ENCODE measurements at places on chromosomes 1 and 21.

DNA sequence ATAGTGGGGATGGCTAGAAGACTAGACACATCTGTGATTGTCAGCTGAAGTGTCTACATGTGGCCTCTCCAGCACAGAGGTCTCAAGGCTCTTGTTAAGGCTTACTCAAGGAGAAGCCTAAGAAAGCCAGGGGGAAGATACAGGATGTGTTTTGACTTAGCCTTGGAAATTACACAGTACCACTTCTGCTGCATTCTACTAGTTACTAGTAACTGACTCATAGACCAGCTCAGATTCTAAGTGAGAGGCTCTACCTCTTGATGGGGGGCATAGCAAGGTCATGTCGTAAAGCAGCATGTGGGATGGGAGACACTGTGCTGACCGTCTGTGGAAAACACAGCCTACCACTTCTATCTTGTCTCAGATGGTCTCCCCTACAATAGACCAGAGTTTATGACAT, 99.5 kb downstream of the UBE2U start:
- no peak for DNase-seq

DNA sequence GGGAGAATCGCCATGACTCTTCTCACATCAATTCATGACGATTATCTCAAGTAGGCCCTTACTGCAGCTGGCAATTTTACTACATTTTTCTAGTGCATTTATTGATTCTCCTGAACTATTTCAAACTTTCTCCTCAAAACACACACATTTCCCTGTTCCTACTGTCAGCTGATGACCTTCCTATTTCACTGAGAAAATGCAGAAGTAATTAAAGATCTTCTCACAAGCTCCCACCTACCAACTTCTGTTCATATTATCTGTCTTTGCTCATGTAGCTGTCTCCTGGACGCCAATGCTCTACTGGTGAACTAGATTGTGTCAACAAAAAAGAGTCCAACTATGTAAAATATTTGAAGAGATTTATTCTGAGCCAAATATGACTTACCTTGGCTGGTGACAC, 36.4 kb upstream of the FASLG start:
- no peak for DNase-seq

DNA sequence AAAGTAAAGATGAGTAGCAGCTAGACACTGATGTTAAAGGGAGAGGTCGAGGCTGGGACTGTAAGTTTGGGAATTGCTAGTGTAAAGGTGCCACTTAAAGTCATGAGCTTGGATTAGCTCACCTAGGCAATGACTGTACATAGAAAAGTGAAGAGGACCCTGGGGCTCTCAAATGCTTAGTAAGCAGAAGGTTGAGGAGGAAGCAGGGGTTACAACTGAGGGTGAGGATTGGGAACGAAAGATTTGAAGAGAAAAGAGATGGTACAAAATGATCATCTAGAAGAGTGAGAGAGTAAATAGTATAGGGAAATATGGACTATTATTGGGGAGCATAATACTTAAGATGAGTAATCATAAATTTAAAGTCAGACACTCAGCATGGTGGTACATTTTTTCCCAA, 63.1 kb upstream of the TNFSF4 start:
- DNase-seq = no peak

DNA sequence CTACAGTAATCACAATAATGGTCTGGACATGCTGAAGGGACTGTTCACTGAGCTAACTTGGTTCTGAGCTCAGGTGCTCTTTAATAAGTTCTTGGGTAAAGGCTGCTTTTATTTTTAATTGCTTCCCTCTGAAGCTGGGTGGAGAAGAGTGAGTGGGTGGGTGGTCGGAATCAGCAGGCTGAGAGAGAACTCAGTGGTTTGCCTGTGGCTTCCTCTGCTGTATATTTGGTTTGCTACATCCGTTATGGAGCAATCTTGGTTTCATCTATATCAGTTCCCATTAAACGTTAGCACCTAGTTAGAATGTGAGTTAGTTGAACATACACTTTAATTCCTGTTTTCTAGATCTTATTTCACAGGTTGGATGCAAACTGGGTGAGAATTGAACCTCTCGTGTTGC, 23.3 kb downstream of the CNIH4 start:
- no peak for DNase-seq

All from NCI-H2081 treated with DMSO at 0.1 percent for 48 hours (cell line).